NCI-H187 (cell line): ENCODE measurements at places on chromosomes 16 and 17.

DNA sequence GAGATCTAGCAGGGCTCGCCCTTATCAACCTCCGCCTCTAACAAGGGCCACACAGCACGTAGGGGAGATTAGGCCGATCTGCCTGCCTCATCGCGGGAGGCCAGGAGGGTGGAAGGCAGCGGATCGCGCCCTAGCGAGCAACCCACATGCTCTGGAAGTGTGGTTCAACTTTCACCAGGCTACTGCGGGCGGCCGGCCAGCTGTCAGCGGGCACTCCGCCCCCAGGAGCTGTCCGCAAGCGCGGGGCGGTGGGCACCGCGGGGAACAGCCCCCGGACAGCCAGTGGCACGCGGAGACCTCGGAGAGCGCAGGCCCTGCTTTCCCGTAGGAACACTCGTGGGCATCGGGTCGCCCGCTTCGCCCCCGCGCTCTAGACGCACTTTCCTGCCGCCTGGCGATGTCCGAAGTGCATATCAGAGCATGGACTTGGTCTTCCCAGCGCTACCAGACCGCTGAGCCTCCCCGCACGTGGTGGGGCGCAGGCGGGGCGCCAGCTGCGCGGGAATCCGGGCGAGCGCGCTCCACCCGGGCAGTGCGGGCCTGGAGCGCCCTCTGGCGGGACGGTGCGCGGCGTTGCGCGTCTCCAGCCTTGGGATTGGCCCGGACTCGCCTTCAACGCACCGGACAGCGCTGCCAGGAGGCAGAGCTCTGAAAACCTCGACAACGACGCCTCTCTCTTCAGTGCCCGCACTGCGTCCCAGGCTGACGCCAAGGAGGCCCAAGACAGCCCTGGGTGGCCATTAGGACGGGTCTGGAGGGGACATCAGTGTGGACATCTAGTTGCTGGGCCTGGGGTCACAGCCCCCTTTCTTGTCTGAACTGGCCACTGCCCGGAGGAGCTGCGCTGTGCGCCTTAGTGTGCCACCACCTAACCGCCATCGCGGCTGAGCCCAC is 3.6 kb upstream of the ZNHIT3 start:
- peak; percentile 56 for DNase-seq

DNA sequence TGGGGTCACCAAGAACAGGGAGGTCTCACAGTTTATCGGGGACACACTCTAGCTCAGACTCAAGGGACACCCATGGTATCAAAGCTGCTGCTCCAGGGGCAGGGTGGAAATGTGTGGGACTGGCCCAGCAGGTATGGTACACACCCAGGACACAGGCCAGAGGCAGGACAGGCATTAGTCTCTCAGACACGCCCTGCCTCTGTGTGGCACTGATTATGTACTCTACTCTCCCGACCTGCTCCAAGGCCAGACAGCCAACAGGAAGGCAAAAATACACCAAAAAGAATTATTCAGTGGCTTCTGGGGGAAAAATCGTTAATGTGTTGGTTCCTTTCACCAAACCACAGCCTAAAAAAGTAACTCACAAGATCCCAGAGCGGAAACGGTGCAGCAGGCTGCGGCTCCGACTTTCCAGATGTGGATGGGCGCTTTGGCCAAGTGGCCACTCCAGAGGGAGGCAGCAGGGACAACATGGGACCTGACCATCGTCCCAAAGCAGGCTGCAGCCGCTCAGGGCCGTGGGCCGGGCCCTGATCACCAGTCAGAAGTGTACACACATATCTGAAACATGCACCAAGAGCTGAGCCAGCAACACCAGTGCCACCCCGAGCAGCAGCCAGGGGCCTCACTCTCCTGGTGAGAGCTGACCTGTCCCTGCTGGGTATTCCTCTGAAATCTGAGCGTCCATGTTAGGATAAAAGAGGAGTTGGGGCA is 1.0 kb upstream of the SIRT7 start:
- no peak for DNase-seq

DNA sequence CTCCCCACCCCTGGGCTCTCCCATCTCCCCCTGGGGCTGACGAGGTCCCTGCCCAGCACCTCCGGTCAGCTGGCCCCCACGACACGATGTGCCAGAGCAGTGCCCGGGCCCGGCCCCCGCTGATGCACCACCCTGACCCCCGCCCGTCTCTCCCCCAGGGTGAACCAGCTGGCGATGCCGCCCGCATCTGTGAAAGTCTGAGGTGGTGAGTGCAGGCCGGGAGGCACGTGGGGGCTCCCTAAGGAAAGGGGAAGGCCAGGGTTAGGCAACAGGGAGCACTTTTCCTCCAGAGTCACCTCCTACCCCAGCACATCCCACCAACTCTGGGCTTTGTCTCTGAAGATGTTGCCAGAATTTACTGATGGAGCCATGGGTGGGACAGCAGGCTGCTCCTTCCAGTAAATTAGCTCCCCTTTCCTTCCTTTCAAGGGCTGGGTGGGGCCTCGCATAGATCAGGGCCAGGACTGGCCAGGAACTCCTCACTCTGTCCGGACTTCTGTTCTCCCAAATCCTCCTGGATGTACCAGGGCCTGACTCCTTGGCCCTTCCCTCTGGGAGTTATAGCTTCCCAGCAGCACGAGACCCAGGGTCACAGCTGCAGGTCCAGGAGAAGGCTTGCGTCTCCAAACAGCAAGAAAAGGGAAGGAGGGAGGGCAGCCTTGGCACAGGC is 18.3 kb downstream of the MYBBP1A start:
- no peak for DNase-seq

GRCh38 chr17:72022328-72023275 is 98.2 kb upstream of the SOX9 start:
- DNase-seq: no peak

DNA sequence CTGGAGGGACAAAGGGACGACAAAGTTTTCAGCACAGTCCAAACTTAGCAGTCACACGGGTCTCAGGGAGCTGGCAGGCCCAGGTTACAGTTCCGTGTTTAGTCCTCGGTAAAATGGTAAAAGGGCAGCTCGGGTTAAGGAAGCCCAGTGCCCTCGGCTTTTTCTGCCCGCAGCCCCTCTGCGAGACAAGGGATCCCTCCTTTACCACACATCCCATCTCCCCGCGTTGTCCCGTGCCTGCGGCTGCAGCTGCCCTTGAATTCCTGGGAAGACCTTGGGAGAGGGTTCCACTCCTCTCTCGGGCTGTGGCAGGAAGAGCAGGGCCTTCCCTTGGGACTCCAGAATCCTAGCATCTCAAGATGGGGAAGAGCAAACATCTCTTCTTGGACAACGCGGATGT is 7.2 kb upstream of the RAB37 start:
- no peak for DNase-seq

DNA sequence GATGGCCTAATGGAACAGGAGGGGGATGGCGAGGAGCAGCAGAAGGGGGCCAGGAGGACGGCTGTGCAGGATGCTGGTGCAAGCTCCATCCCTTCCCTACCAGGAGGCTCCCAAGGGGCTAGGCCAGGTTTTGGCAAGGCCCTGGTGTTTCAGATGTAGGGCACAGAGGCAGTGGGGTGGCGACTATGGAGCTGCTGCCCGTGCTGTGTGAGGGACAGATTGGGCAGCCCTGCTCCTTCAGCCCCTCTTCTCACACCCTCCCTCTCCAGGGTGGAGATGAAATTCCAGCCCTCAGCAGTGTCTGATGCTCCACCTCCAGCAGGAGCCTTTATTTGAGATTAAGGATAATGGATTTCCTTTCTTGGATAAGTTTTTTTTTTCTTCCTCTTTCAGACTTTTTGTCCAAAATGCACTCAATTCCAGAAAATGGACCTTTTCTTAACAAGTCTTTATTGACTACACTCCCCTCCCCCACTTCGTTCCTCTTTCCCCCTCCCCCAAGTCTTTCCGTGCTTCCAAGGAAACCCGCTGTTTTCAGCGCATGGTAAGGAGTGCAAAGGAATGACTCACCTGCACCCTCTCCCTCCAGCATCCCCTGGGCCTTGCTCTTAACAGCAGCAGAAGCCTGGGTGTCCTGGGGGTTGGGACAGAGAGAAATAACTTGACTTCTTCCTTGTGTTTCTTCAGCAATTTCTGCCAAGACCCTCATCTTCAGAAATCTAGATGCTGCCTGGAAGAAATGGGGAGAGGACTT is 95.2 kb downstream of the CCDC182 start:
- DNase-seq: no peak

DNA sequence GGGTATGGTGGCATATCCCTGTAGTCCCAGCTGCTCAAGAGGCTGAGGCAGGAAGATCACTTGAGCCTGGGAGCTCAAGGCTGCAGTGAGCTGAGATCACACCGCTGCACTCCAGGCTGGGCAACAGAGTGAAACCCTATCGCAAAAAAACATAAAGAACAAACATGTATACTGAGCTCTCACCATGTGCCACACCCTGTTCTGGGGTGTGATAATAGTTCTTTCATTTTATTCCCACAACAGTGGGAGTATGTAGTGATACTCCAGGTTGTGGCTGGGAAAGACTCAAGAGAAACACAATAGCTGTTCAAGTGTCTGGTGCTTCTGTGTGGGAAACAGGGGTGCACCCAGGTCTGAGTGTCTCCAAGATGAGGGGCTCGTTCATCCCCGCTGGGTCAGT is 90.7 kb downstream of the SOCS1 start:
- no peak for DNase-seq

DNA sequence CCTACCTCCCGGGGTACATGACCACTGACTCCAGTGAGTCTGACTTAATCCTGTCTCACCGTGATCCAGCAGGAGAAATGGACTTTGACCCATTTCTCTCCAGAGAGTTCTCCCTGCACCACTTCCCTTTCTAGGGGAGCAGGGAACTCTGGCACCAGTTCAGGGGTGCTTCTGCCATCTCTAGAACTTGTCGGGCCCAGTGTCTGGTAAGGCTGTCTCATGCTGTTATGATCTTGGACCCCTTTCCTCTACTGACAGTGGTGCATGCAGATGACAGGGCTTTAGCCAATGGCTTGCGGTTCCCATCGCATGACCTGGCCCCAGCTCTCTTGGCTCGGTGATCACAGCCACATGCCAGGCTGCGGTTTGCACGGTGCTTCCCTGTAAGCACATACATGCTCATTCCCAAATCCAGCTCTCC is 62.0 kb downstream of the SLC39A11 start:
- DNase-seq: no peak

DNA sequence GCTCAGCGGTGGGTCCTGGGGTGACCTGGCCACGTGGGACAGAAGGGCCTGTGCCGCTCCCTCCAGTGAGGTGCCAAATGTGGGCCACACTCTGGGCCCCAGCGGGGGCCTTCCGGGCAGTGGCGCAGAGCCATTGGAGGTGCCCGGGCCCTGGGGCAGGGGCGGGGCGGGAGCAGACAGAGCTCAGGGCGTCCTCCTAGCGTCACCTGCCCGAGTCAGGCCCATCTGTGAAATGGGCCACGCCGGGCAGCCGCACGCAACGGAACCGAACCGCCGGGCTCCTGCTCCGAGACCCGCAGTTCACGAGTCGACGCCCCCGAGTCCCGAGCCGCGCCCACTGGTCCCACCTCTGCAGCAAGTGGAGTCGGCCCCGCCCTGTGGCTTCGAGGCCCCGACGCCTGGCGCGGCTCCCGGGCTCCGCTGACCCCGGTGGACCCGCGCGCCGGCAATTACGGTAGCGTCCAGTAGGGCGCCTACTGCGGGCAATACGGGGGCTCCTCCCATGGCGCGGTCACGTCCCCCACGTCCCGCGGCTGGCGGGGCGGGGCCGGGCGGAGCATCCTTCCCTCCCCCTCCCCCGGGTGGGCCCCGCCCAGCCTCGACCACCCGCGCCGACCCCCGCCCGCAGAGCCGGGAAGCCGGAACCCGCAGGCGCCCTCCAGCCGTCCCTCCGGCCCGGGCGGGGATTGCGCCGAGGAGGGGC is 1.9 kb downstream of the SLC16A3 start:
- DNase-seq: no peak

DNA sequence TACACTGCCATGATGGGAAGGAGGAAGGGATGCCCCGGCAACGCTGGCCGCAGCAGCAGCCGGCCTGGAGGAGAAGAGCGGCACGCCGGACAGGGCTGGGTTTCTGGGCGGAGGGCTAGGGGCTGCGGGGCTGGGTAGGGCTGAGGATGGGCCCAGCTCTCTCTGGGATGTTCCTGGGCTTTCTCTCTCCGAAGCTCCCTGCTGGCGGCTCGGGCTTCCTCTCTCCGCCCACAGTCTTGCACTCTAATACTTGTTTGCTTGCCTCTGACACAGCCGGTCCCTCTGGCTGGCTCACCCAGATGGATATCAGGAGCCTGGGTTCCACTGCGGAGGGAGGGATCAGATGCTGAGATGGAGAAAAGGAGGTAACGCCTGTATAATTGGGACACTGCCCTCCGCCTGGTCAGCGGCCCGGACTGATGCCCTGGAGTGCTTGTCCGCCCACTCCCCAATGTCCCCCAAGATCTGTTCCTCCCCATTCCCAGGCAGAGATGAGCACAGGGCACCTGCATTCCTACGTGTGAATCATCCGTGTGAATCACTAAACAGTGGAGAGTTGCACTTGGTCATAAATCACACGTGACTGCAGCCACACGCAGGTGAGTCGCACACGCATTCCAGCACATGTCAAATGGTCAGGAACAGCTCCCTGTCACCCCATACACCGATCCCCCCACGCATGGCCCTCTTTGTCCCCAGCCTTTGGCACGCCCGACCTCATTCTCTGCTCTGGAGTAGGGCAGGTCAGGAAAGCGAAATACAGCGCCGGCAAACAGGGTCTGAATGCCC is at the start of gene ALOXE3:
Gene ALOXE3 (minus strand): TSS at position 535 of the 789 bp plus-strand sequence. CDS start 524 bp downstream, at position 11.
- DNase-seq: no peak

DNA sequence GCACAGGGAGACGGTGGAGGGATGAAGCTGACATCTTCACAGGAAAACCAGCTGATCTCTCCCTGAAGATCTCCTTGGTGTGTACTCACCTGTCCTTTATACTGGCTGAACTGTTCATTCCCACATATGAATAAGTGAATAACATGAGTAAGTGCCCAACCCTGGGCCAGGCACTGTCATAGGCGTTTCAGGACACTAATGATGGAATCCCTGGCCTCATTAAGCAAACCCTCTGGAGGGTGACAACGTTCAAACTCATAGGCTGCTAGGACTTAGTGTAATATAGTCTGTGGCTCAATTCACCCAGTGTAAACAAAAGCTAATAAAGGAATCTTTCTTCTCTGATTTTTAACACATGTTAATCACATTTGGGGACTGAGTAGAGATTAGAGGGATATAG is 24.5 kb downstream of the GAS7 start:
- no peak for DNase-seq

GRCh38 chr16:19853742-19854542 is 30.7 kb downstream of the GPRC5B start:
- DNase-seq: no peak

- no peak for DNase-seq
Observed at GRCh38 chr17:37802712-37803416, 58.0 kb upstream of the HNF1B start.

DNA sequence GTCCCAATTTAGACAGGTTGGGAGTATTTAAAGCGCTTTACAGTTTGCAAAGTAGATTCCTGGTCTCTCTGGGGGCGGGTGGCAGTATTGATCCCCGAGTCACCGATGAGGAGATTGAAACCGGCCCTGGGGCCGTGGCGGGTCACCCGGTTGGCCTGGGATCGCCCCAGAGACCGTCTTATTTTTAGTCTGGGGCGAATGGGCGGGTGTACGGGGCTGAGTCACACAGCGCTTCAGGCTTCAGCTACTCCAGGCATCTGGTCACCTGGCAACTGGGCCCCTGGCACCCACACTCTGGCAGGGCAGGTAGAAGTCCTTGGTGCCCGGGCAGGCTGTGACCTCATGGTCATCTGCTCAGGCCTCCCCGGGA is 669 bp downstream of the MIEF2 start:
- no peak for DNase-seq
